ENCODE measurements at places on chromosomes 13 and 19. TPM values are rescaled to one million over a fixed set of nuclear protein-coding genes. Genes with fewer than 3 reads are reported as not detected.

DNA sequence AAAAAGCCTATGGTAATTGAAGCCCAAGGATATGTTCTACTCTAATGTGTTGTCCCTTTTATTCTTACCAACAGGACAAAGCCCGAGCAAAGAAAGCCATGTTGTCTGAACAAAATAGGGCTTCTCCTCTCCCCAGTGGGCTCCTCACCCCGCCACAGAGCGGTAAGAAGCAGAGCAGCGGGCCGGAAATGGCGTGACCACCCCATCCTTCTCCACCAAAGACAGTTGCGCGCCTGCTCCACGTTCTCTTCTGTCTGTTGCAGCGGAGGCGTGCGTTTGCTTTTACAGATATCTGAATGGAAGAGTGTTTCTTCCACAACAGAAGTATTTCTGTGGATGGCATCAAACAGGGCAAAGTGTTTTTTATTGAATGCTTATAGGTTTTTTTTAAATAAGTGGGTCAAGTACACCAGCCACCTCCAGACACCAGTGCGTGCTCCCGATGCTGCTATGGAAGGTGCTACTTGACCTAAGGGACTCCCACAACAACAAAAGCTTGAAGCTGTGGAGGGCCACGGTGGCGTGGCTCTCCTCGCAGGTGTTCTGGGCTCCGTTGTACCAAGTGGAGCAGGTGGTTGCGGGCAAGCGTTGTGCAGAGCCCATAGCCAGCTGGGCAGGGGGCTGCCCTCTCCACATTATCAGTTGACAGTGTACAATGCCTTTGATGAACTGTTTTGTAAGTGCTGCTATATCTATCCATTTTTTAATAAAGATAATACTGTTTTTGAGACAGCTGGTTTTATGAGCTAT is 12.0 kb downstream of the CCNE1 start:
- DNase-seq, result no peak

- DNase-seq, result no peak
These were observed 72.0 kb upstream of the USP29 start for GRCh38 chr19:57047743-57048142.

- DNase-seq, result no peak
These were observed 20.3 kb upstream of the TMTC4 start for GRCh38 chr13:100694722-100695508.

DNA sequence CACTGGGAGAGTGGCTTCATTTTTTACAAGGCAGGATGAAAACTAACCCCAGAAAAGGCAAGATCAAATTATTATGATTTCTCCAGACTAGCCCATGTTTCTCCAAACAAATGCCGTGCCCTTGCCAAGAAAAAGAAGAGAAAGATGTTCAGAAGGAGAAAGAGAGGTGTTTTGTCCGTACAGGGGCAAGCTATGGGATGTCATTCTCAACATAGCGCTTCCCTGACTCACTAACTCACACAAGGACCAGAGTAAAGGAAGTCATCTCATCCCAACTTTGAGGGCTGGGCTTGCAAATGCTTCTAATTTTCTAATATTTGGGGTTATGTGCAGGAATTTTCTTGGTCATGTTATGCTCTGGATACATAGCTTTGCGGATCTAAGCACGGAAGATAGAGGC is 224.2 kb upstream of the MAB21L1 start:
- DNase-seq, result no peak

DNA sequence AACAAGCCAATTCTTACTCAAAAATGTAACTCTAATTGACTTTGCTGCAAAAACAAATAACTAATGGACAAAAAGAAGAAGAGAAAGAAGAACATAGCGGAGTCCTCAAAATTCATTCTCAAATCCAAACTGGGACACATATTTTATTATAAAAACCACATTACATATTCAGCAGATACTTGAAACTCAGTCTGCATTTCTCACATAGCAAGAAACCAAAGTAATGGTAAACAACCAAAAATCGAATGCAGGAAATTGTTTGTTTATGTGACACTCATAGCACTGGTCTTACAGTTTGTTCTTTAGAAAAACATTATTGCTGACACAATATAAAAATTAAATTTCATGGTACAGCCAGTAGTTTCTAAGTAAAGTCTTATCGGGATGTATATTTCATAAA is 789.8 kb downstream of the SLITRK6 start:
- DNase-seq, result no peak

DNA sequence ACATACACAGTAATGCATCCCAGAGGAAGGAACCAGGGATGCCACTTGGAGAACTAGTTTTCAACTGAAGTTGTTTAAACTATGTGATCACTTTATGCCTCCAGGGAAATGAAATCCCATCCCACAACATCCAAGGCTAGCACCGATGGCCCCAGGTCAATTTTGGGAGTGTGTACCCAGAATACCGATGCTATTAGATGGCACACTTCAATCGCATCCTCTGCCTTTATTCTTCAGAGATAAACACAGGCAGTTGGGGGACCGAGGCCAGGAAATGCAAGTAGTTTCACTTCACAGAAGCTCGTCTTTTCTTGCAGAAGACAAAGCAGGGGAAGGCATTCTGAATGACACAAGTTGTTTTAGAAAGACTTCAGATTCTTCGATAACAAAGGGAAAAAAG is 13.8 kb downstream of the STK24 start:
- DNase-seq, result peak; percentile 42

Gene COLGALT1
- 117 TPM for total RNA-seq

Gene ETV2
- 0.98 TPM for total RNA-seq

Gene CEACAM1
- 9.6 TPM for total RNA-seq
